ENCODE measurements at places on chromosomes 16 and 17.

GRCh38 chr17:46046957-46047356, 47.9 kb downstream of the STH start:
- DNase-seq, result no peak

GRCh38 chr16:22075043-22075757, 17.1 kb upstream of the VWA3A start:
- no peak for DNase-seq

DNA sequence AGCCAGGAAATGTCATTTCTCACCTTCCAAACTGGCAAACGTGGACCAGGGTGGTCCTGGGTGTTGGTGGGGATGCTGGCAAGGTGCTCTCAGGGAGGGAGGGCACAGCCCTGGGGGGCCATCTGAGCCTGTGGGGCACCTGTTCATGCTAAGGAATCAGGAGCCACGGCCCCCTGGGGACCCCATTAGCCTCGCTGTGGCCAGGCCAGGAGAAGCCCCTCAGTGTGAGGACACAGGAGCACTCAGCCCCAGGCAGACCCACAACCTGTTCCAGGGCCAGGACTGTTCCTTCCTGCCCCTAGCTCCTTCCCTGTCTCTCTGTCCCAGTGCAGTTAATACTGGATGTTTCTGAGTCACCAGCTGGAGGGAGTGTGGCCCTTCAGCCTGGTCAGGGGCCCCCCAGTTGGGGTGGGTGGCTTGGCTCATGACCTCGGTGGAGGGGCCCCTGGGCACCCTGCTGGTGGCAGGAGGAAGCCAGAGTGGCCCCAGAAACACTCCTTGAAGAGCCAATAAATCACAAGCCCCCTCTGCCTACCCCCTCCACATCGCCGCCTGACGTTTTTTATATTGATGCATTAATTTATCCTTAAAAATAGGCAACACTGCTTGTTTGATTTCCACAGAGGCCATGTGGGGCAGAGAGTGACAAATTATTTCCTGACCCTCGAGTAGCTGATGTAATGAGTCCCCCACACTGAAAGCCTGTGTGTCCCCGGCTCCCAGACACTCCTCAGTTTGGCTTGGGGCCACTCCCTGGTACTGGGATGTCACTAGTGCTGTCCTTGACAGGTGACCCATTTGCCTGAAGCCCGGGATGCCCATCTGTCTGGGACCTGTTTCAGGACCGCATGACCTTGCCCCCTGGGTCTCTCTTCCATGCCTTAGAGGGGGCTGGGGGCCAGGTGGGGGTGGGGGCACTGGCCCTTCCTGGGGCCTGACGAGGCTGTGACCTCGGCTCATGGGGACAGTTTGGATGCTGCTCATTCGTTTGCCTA, 22.3 kb downstream of the ACTG1 start:
- DNase-seq, result no peak

DNA sequence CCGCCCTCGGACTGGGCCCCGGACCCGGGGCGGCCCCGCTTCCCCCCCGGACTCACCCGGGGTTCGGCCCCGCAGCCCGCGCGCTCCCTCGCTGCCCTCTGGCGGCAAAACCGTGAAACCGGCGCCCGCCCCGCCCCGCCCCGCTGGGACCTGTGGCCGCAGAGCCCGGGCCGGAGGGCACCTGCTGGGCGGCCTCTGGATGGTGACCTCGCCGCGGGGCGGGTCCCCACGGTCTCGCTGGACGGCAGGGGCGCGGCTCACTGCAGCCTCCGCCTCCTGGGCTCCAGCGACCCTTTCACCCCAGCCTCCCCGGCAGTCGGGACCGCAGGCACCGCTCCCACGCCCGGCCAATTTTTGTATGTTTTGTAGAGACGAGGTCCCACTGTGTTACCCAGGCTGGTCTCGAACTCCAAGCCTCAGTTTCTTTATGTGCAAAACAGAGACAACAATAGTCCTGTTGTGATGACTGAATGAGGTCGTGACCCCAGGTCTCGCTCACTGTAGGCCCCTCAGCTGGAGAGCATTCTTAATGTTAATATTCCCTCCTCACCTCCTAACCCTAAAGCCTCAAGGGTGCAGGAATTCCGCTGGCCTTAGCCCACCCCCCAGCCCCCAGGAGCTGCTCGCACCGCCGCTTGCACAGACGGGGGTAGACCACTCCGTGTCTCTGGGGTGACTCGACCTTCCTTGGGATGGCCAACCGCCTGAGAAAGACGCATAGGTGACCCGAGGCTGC, 33.7 kb upstream of the RPH3AL start:
- DNase-seq, result peak; percentile 45
